Tongue (tissue), 3 donors: ENCODE measurements at places on chromosomes 5 and 9.

- peak; percentile 66 for DNase-seq
Measured at GRCh38 chr9:93003552-93004407, 54.7 kb upstream of the SUSD3 start.

GRCh38 chr9:127887792-127888191 lies 10.3 kb upstream of the AK1 start:
- no peak for DNase-seq

DNA sequence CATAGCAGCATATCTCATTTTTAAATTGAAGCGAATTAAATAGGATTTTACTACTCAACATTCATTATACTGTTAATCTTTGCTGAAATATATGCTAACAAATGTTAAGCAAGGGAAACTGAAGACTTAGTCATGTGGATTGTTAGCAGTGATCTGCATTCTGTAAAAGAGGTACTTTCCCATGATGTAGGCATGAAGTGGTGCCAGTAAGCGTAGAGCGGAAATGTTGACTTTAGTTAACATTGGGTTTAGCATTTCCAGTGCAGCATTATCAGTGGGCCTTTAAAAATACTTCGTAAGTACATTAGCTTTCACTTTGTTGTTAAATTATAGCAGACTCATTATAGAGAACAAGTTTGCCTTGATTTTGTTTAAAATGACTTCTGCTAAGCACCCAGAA lies 130.3 kb downstream of the CDC42SE2 start:
- DNase-seq: peak; percentile 50

DNA sequence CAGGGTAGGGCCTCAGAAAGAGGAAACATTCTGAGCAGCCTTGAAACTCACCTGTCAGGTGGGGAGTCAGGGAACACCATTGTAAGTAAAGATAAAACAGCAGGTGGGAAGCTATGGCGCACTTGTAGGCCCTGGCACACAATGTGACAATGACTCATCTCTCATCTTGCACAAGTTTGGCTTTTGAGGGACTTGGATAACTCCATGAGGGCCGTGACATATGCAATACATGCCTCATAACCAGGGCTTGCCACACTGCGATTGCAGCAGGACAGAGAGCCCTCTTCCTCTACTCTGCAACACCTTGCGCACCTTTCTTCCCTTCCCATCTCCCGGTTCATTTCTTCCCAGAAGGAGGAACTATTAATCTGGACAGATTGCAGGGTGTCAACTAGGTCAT lies 144.9 kb downstream of the CEP120 start:
- DNase-seq: no peak

DNA sequence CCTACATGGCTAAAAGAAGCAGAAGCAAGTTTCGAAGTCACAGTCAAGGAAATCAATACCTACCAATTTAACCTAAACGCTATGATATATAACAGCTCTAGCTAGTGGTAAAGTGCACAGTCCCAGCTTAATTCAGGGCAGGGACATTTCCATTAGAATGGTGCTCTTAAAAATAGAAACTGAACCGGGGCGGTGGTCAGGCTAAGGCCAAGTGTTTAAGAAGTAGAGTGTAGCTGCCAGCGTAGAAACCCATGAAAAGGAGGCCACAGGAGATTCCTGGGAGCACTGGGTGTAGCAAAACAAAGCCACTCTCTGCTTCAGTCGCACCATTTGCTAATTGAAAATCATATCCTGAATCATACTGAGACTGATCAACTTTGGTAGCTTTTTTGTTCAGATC lies 28.8 kb downstream of the PPIC start:
- no peak for DNase-seq

- DNase-seq: no peak
Measured at GRCh38 chr5:154514331-154514730, 36.3 kb upstream of the HAND1 start.

- DNase-seq: no peak
Measured at GRCh38 chr5:76269259-76269931, 133.7 kb upstream of the IQGAP2 start.

- no peak for DNase-seq
Measured at GRCh38 chr9:118568704-118569103, 800.5 kb downstream of the BRINP1 start.

GRCh38 chr5:148202531-148203203 lies at the start of gene SPINK6:
Gene SPINK6, plus strand, starts transcription at chr5:148203042. Its CDS starts 55 bp downstream, at chr5:148203097.
- DNase-seq: no peak

DNA sequence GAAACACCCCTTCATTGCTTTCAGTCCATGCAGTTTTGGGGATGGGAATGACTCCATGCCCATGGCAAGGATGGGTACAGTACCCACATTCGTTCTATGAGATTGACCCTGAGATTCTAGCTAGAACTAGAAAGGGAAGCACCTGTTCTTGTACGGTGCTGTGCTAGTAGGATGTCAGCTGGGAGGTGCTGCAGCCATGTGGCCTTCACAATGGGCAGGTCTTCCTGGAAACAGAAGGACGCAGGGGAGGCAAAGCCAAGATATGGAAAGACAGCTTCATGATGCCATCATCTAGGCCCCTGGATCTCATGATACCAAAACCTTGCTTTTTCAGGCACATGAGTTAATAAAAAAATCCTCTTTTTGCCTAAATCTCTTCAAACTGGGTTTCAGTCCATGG lies 10.5 kb upstream of the FGF1 start:
- DNase-seq: no peak
